Esophagus squamous epithelium (tissue), 5 donors: ENCODE measurements at places on chromosomes 13 and 19.

- H3K27me3 ChIP-seq = no peaks in the 10 kb centered on the region
- DNase-seq = no peak
- no peak overlapping the region for H3K4me3 ChIP-seq
- H3K4me1 ChIP-seq = no peaks in the 10 kb centered on the region
- no peaks in the 10 kb centered on the region for H3K36me3 ChIP-seq
These were observed 61.9 kb upstream of the ATP12A start for GRCh38 chr13:24618011-24618955.

- H3K27ac ChIP-seq = no peak overlapping the region
- H3K27me3 ChIP-seq = no peaks in the 10 kb centered on the region
- H3K36me3 ChIP-seq = no peaks in the 10 kb centered on the region
- H3K4me3 ChIP-seq = no peak overlapping the region
- no peak for DNase-seq
These were observed 1.9 kb downstream of the SIGLEC5 start for GRCh38 chr19:51628153-51628939.

- no peak overlapping the region for H3K27ac ChIP-seq
- H3K27me3 ChIP-seq = peaks cover 38% of the 10 kb centered on the region
- no peaks in the 10 kb centered on the region for H3K36me3 ChIP-seq
- no peak overlapping the region for H3K4me3 ChIP-seq
These were observed 4.6 kb downstream of the FARP1 start for GRCh38 chr13:98147521-98147920.

DNA sequence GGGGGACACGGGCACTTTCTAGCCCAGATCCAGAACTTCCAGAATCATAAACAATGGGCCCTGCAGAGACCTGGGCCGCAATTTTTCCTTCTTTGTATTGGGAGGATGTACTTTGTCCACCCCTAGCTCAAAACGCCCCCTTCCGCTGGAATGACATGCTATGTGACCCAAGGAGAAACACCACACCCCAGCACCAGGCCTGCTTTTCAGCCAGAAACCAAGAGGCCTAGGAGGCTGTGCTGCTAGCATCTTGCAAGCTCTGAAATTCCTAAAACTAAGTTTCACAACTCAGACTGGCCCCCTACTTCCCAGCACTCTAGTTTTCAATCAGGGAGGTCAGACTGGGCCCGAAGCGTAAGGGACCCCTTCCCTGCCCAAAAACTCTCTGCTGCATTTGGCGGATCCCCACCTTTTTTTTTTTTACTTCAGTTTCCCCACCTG lies 538 bp downstream of the LSM4 start:
- peak overlapping the region; percentile 56 for H3K4me3 ChIP-seq
- peak overlapping the region; percentile 88 for H3K27ac ChIP-seq
- no peaks in the 10 kb centered on the region for H3K36me3 ChIP-seq

- no peaks in the 10 kb centered on the region for H3K36me3 ChIP-seq
- no peak for DNase-seq
- no peaks in the 10 kb centered on the region for H3K27me3 ChIP-seq
- H3K4me3 ChIP-seq = no peak overlapping the region
- H3K27ac ChIP-seq = no peak overlapping the region
- H3K4me1 ChIP-seq = no peaks in the 10 kb centered on the region
These were observed 12.5 kb upstream of the PDX1 start for GRCh38 chr13:27907121-27907787.

DNA sequence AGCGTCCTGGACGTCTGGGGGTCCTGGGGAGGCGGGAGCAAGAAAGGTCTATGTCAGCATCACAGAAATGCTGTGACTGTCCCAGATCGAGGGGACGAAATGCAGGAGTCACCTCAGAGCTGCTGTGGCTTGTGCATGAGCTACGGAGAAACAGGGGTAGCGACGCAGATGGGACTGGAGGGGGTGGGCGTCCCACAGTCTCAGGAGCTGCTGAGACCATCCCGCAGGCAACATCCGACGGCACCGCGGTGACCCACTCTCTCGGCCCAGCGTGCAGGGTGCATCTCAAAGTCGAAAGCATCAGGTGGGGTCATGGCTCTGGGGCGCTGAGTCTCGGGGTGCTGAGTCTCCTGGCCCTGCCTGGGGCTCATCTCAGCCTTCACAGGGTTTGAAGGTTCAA lies 37.4 kb upstream of the C13orf46 start:
- H3K4me3 ChIP-seq = no peak overlapping the region
- no peak overlapping the region for H3K27ac ChIP-seq
- no peak for DNase-seq
- no peaks in the 10 kb centered on the region for H3K4me1 ChIP-seq
- peaks cover 61% of the 10 kb centered on the region for H3K36me3 ChIP-seq

DNA sequence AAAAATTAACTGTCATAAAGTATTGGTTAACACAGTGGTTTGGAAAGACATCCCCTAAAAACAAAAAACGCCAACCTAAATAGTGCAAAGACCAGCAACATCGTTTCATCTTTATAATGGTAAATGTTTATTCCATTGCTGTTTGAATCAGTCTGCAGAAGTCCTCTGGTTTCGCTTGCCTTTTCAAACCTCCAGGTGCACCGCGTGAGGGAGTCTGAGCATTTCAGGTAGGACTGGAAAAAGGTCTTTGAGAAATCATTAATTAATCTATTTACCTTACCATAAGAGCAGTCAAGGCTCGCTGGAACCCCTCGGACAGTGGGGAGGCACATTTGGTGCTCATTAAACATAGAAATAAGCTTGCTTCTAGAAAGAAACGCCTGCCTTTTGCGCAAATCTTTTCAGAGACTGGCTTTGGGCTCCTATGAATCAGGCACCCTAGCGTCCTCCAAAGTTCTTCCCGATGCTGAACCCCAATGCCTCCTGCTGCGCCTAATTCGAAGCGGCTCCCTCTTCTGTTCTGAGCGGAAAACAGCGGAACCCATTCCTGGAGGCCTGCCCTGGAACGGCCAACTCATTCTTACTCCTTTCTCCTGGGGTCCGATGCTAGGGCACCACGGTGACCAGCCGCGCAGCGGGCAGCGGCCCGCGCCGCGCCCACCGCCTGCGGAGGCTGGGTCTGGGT lies 951 bp upstream of the MTUS2 start:
- no peaks in the 10 kb centered on the region for H3K36me3 ChIP-seq
- H3K27me3 ChIP-seq = peaks cover 10% of the 10 kb centered on the region

DNA sequence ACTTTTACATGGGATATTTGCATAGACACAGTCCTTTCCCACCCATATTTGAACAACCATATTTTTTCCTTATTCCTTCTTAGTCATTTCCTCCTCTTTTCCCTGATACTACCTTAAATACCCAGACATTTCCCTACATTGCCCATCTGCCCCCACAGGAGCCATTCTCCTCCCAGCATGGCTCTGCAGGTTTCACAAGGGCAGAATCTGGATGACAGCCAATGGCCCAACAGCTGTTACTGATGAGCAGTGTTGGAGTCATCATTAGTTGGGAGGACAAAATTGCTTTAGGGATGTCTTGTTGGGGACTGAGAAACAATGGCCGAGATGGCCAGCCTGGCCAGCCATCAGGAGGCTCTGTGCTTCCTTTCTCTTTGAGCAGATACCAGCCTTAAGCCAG lies 209.5 kb downstream of the KLF5 start:
- no peaks in the 10 kb centered on the region for H3K27me3 ChIP-seq
- no peak overlapping the region for H3K4me3 ChIP-seq
- DNase-seq = no peak
- no peaks in the 10 kb centered on the region for H3K36me3 ChIP-seq
